ENCODE measurements at places on chromosomes 5 and 9. TPM values are rescaled to one million over a fixed set of nuclear protein-coding genes. Genes with fewer than 3 reads are reported as not detected.

- DNase-seq: no peak
Observed at GRCh38 chr5:117271656-117272055, 697.0 kb upstream of the SEMA6A start.

GRCh38 chr9:34331196-34331595, 1.8 kb downstream of the NUDT2 start:
- DNase-seq: no peak

Gene DOCK2
- 4.0 TPM for polyA plus RNA-seq

Gene GFI1B
- not detected for polyA plus RNA-seq

DNA sequence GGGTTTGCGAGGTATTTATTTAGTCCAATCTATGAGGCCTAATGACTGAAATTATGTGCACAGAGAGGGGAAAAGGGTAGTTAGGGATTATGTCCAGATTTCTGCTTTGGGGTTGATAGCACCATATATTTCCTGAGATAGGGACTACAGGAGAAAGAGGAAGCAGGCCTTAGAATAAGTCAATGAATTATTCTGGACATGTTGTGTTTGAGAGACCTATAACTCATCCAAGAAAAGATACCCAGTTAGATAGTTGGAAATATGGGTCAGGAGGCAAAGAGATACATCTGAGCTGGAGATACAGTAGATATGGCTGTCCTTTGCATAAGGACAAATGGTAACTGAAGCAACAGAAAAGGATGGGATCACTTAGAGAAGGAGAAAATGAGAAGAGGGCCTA, 53.1 kb downstream of the NR3C1 start:
- no peak for DNase-seq

Gene SOX30
- polyA plus RNA-seq: 0.08 TPM

GRCh38 chr5:5103245-5103644, 36.9 kb upstream of the ADAMTS16 start:
- DNase-seq: no peak

Gene SREK1
- 47.6 TPM for polyA plus RNA-seq

DNA sequence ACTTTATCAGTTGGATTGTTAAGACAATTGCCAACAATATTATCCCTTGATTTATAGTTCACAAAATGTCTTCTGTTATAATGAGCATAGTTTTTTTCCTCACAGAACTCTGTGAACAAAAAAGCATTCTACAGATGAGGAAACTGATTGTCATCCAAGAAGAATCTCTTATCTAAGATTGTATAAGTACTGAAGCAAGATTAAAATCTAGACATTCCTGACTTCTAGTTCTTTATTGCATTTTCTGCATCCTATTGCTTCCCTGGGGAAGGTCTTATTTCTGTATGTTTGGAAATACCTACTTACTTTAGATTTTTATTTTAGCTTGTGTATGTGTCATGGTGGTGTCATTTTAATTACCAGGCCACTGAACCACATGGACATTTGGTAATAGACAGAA, 884.9 kb upstream of the WWC1 start:
- DNase-seq: no peak

- no peak for DNase-seq
Observed at GRCh38 chr9:15121630-15122029, 185.4 kb downstream of the TTC39B start.

- no peak for DNase-seq
Observed at GRCh38 chr9:1668441-1668840, 346.7 kb upstream of the SMARCA2 start.

DNA sequence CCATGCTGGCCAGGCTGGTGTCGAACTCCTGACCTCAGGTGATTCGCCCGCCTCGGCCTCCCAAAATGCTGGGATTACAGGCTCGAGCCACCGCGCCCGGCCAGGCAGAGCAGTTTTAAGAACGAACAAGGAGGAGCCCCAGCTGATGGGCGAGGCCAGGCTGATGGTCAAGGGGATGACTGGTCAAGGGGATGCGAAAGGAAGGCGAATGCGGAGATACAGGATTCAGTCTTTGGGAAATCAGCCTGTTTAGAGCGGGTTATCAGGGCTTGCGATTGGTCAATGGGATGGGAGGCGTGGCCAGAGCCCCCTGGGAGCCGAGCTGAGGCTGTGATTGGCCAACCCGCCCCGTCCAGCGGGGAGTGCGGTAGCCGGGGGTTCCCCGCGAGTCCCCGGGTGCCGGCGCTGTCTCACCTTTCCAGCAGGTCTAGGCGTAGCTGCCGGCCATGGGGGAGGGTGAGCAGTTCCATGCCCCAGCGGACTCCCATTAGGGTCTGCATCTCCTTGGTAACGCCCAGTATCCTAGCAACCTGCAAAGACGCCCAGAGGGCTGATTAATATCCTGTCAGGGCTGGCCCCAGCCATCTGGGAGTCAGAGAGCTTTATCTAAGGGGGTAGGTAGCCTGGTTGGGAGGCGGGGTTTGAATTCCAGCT, 7.5 kb upstream of the TOR2A start:
- peak; percentile 94 for DNase-seq

Gene GGTA1
- not detected for polyA plus RNA-seq

DNA sequence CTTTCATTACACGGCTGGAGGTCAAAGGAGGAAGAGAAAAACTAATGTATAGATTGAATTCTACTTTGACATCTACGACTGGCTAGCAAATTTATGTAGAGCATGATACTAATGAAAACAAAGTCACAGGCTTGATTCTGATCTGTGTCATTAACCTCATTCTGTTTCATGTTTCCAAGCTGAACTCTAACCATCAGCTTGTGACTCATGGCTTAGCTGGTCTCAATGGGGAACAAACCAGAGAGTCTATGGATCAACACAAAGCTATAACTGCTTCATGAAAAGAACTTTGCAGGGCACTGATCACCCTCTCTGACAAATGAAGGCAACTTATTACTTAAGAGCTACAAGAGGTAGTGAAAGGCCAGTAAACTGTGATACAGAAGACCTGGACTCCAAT, 23.6 kb upstream of the PDE4D start:
- DNase-seq: no peak

Gene ZBED3
- 4.1 TPM for polyA plus RNA-seq

Gene RELL2
- polyA plus RNA-seq: 6.5 TPM

DNA sequence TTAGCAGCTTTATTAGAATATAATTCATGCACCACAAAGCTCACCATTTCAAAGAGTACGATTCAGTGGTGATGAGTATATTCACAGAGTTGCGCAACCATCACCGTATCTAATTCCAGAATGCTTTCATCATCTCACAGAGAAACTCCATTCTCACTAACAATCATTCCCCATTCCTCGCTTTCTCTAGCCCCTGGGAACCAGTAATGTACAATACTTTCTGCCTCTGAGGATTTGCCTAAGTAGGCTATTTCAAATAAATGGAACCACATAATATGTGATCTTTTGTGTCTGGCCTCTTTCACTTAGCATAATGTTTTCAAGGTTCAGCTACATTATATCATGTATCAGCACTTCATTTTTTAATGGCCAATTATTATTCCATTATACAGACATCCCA, 145.1 kb upstream of the ADAMTS16 start:
- DNase-seq: no peak

Gene WHRN
- 2.7 TPM for polyA plus RNA-seq

Gene ZFP2
- polyA plus RNA-seq: 0.04 TPM

GRCh38 chr5:120779674-120780073, 315.6 kb downstream of the PRR16 start:
- DNase-seq: no peak

Gene SMIM33
- polyA plus RNA-seq: not detected

- DNase-seq: peak; percentile 21
Observed at GRCh38 chr5:58407042-58407719, 52.7 kb downstream of the PLK2 start.

Gene GAPT
- not detected for polyA plus RNA-seq

GRCh38 chr9:100573655-100574260, 4.1 kb upstream of the CAVIN4 start:
- no peak for DNase-seq

Gene PCDHGC5
- 0.03 TPM for polyA plus RNA-seq

DNA sequence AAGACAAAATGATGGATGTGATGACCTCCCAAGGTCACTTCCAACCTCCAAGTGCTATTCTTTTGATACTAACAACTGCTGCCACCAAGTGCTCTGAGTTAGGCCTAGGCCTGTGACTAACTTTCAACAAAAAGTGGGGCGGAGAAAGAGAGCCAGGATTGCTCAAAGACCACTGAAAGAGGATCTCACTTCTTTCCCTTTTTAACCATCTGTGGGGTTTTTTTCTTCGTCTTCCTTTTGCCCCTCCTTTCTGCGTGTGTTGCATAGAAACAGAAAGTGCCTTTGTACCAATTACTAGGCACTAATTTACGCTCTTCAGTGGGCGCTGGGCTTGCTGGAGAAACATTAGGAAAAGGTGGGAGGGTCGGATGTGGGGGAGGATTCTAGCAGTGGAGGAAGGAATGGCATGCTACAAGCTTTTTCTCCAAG, 8.0 kb downstream of the KLF9 start:
- no peak for DNase-seq

Gene DAB2IP
- 13.9 TPM for polyA plus RNA-seq

GRCh38 chr9:136668983-136669790, 6.5 kb downstream of the EGFL7 start:
- peak; percentile 67 for DNase-seq

DNA sequence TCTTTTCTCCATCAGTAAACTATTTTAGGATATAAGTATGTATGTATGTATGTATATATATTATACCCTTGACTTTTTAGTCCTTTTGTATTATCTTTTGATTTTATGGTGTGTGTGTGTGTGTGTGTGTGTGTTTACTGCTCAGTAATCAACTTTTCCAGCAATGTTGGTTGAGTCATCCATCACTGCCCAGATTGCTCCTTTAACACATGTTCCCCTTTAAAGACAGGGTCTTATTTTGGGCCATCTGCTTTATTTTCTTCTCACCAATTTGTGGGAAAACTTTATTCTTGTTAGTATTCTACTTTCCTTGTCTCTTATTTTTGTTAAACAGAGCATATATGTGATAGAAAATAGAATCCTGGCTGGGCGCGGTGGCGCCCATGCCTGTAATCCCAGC, 28.1 kb downstream of the ANKRD33B start:
- no peak for DNase-seq

Gene CDH9
- not detected for polyA plus RNA-seq

Gene HTR4
- not detected for polyA plus RNA-seq

Gene PPIC
- 19.5 TPM for polyA plus RNA-seq

- no peak for DNase-seq
Observed at GRCh38 chr9:134515026-134515821, 126.4 kb upstream of the COL5A1 start.

DNA sequence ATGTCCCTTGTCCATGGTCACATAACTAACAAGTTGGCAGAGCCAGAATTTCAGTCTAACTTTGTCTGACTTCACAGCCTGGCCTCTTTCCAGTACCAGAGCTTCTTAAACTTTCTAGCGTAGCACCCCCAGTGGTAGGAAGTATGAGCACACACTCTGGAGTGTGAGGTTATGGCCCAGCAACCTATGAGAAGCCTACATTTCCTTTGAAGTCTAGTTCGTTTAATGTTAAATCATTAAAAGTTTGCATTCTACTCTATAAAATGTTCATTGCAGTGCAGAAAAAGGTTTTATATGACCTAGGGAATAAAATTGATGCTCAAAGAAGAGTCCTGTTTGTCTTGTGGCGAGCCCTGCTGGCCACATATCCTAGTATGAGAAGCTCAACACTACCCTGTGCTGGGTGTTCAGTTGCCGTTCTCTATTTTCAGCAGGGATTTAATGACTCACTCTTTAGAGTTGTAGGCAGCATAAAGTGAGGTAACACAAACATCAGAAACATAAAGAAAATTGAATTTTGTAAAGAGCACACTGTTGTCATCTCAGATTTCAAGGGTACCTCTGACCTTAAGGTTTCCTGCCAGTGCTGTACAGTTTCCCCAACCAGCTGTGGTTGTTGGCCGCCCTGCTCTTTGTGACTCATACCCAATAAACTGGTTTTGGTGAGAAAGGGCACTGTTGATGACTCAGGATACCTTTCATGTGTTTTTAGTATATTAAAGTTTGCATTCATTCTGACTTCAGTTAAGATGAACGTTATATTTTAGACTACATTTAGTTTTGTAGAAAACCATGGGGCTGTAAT, 14.3 kb downstream of the MCCC2 start:
- peak; percentile 75 for DNase-seq
